Activated CD4-positive, alpha-beta T cell treated with anti-CD3 and anti-CD28 coated beads, Interleukin-2, amount 10 ng/mL, durations not matched to agents 7 days and 5 days (primary cell): ENCODE measurements at places on chromosomes 3 and 15. TPM values are rescaled to one million over a fixed set of nuclear protein-coding genes. Genes with fewer than 3 reads are reported as not detected.
A peak's percentile ranks its signal among the peaks of the same experiment; 100 is the strongest.

The TM4SF4 gene
- not detected for total RNA-seq

The CCNB2 gene
- 107 TPM for total RNA-seq

The CLRN1 gene
- not detected for total RNA-seq

The ROPN1 gene
- not detected for total RNA-seq

- peaks cover 2% of the 10 kb centered on the region for H3K4me1 ChIP-seq
- H3K4me3 ChIP-seq: no peak overlapping the region
- DNase-seq: no peak
These were observed 47.7 kb downstream of the NFKBIZ start for GRCh38 chr3:101897013-101897412.

DNA sequence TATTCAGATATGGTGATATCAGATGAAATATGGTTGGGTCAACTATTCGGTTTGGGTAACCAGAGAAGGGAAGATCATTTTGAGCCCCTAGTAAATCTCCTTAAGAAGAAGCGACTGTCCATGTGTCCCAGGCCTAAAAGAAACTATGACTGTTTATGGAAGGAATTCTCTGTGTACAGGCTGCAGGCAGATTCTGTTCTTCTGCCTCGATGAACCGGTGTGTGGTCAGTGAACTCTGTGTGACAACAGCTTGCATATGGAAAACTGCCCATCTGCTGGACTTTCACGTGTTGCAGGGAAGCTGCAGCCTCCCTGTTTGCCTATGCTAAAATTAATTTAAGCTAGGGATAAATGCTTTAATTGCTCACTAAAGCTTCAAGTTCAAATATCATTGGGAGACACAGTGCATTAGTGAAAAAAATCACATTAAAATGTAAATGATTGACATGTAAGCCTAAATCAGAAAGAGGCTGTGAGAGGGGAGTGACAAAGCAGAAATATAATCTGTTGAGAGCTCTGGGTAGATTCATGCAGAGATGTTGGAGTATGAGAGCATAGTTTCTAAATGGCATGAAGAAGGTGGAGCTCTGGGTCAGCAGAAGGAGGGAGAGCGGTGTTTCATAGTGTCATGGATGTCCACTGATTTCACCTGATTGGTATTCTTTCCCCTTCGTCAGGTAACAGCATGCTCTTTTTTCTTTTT is 65.4 kb upstream of the PFN2 start:
- no peaks in the 10 kb centered on the region for H3K4me1 ChIP-seq
- no peak for DNase-seq
- no peaks in the 10 kb centered on the region for H3K36me3 ChIP-seq
- H3K4me3 ChIP-seq: no peak overlapping the region
- H3K27ac ChIP-seq: no peak overlapping the region

- H3K4me1 ChIP-seq: no peaks in the 10 kb centered on the region
- no peak overlapping the region for H3K27ac ChIP-seq
- no peaks in the 10 kb centered on the region for H3K36me3 ChIP-seq
- no peaks in the 10 kb centered on the region for H3K27me3 ChIP-seq
These were observed 271.4 kb downstream of the SQOR start for GRCh38 chr15:45906230-45906629.

DNA sequence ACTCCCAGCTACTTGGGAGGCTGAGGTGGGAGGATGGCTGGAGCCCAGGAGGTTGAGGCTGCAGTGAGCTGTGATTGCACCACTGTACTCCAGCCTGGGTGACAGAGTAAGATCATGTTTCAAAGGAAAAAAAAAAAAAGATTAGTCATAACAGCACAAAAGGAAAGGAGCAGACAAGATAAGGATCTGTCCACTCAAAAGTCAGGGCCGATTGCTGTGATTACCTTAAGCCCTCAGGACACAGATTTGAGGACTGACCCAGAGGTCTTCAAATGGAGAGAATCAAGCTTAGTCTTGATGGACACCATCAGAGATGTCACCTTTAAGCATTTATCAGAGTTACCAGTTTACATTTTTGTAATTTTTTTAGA is 23.9 kb upstream of the HEG1 start:
- no peak overlapping the region for H3K4me3 ChIP-seq
- H3K4me1 ChIP-seq: peaks cover 5% of the 10 kb centered on the region
- H3K27ac ChIP-seq: no peak overlapping the region

DNA sequence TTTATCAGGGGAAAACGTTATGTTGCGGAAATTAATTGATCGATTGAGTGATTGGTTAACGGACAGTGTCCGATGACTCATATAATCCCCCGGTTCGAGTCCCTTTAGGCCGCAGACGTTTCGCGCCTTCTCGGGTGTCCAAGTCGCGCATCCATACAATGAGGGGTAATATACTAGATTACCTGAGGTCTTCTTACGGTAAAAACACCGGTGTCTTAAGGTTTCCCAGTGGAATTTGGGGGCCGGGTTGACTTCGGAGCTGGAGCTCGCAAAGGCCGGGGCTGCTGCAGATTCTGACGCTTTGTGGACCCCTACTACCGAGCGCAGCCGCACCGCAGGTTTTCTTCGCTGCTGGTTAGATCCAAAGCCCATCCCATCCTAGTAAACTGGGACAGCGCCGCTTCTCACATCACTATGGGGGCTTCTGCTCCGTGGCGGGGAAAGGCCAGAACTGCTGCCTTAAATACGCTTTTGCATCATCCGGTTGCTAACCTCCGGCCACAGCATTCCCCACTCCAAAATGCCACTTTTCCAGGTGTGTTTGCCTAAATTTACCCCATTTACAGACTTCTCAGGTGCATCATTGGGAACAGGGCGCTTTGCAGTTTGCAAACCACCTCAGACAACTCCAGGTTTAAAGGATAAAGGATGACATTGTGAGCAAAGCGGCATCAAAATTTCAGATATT is 858 bp upstream of the SACM1L start:
- H3K4me3 ChIP-seq: peak overlapping the region; percentile 81
- peak overlapping the region; percentile 94 for H3K27ac ChIP-seq
- peaks cover 45% of the 10 kb centered on the region for H3K4me1 ChIP-seq
- peak; percentile 17 for DNase-seq
